ENCODE measurements at places on chromosomes 16 and 17. TPM values are rescaled to one million over a fixed set of nuclear protein-coding genes. Genes with fewer than 3 reads are reported as not detected.

The TM4SF5 gene
- not detected for total RNA-seq

The TEX19 gene
- not detected for total RNA-seq

The SNRNP25 gene
- total RNA-seq, result 21.6 TPM

The CCR7 gene
- total RNA-seq, result not detected

The PRR11 gene
- total RNA-seq, result 0.78 TPM

The HOXB8 gene
- 0.66 TPM for total RNA-seq
